Thoracic aorta (tissue), 2 donors: ENCODE measurements at places on chromosomes 7 and 10.

GRCh38 chr10:23362879-23363792 lies 18.5 kb upstream of the C10orf67 start:
- H3K4me1 ChIP-seq: no peaks in the 10 kb centered on the region
- no peaks in the 10 kb centered on the region for H3K27me3 ChIP-seq
- no peak for DNase-seq

GRCh38 chr7:148711191-148712102 lies 12.7 kb downstream of the CUL1 start:
- no peaks in the 10 kb centered on the region for H3K27me3 ChIP-seq
- H3K4me1 ChIP-seq: peaks cover 24% of the 10 kb centered on the region
- H3K27ac ChIP-seq: no peak overlapping the region
- H3K4me3 ChIP-seq: no peak overlapping the region
- no peaks in the 10 kb centered on the region for H3K36me3 ChIP-seq

DNA sequence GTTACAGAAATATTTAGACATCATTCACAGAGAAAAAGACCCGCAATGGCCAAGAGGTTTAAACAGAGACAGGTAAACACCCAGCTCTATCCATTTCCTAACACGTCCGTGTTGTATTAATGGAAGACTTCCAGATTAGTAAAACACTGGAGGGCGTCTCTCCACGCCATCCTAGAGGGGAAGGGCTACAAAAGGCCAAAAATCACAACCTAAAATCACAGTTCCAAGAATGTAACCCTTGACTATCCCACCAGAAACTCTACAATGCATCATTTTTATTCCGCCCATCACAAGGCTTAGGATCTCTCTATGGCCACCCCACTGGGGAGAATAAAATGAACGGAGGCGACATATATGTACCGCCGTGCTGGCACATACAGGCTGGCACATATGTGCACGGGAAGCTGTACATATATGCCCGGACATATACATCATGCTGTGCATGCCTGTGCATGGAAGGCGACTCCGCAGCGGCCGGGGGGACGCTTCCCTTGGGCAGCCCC lies 734 bp downstream of the PCLO start:
- DNase-seq: no peak
- H3K4me1 ChIP-seq: peaks cover 3% of the 10 kb centered on the region
- no peak overlapping the region for H3K27ac ChIP-seq
- H3K36me3 ChIP-seq: no peaks in the 10 kb centered on the region

- no peak overlapping the region for H3K4me3 ChIP-seq
- no peaks in the 10 kb centered on the region for H3K4me1 ChIP-seq
- no peak overlapping the region for H3K27ac ChIP-seq
These were observed 320.8 kb upstream of the NRP1 start for GRCh38 chr10:33655165-33655815.

- H3K4me3 ChIP-seq: no peak overlapping the region
- peaks cover 91% of the 10 kb centered on the region for H3K4me1 ChIP-seq
- no peak for DNase-seq
- H3K27ac ChIP-seq: no peak overlapping the region
- no peaks in the 10 kb centered on the region for H3K27me3 ChIP-seq
These were observed 66.4 kb downstream of the HK1 start for GRCh38 chr10:69344591-69345252.

DNA sequence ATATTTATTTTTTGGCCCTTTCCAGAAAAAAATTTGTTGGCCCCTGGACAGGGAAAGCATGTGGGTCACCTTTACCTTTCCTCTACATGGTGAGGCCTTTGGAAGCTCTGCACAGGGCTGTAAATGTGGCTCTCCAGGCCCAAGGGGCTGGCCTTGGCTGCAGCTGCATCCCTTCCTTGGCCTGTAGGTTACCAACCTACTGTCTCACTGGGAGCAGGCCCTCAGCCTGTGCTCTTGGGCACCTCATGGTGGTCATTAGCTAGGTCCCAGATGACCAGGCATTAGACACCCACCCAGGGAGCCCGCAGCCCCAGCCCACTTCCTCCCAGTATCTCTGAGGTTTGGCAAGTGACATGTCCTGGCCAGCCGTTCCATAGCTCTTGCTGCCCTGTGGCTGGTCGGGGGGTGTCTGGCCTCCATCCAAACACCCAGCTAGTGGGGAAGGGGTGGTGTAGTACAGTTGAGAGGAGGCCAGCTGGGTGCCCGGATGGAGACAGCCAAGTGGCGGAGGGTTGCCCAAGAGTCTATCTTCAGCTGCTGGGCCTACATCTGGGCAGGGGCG lies 7.1 kb upstream of the CPA5 start:
- H3K27ac ChIP-seq: no peak overlapping the region
- H3K4me3 ChIP-seq: no peak overlapping the region
- H3K27me3 ChIP-seq: no peaks in the 10 kb centered on the region
- DNase-seq: no peak

DNA sequence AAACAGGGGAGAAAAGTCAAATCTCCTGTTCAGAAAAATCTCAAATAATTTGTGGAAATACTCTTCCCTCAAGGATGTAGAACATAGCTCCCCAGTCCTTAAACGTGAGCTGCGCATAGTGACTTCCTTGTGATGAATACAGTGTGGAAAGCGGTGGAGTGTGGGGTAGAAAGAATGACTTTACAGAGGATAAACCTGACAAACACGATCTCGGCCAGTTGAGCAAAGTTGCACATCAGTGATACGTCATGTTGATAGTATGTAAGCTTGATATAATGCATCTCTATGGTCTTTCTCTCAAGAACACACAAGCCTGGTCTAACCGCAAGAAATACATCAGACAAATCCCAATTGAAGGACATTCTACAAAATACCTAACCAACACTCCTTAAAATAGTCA lies 32.0 kb upstream of the ZCCHC24 start:
- H3K36me3 ChIP-seq: no peaks in the 10 kb centered on the region
- no peaks in the 10 kb centered on the region for H3K4me1 ChIP-seq
- H3K27me3 ChIP-seq: no peaks in the 10 kb centered on the region
- DNase-seq: no peak

DNA sequence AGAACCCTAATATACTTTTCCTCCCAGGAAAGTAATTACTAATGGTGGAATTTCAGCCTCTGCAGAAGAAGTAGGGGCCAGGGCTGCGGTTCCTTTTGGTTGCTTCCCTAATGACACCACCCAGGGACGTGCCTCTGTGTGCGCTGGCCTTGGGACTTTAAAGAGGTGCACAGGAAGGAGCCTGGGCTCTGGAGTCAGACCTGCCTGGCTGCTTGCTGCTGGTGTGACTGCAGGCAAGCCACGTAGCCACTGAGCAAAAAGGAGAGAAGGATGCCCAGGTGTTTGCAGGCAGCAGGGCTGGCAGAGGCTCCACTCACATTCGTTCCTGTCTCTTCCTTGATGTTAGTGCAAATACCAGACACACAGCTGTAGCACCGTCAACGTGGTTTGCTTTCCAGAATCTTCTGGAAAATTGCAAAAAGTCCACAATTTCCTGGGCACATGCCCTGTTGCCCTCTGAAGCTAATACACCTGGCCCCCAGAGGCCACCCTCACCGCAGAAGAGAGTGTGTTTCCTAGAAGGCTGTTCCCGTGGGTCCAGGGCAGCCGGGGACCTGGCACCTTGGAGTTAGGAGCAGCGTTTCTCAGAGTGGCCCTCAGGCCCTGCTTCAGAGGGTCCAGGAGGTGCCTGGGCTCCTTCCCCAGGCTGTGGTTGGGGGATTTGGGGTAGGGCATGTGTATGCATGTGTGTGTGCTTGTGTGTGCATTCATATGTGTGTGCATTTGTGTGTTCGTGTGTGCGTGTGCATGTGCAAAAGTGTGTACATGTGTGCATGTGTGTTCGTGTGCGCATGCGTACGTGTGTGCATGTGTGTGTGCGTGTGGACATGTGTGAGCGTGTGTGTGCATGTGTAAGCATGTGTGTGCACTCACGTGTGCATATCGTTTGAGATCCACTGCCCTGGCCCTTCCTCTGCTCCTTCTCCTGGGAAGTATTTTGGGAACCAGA lies 12.8 kb upstream of the PRKAG2 start:
- H3K36me3 ChIP-seq: no peaks in the 10 kb centered on the region
- H3K4me3 ChIP-seq: no peak overlapping the region
- no peaks in the 10 kb centered on the region for H3K27me3 ChIP-seq

- no peaks in the 10 kb centered on the region for H3K36me3 ChIP-seq
- no peak overlapping the region for H3K4me3 ChIP-seq
- no peaks in the 10 kb centered on the region for H3K4me1 ChIP-seq
- no peaks in the 10 kb centered on the region for H3K27me3 ChIP-seq
- DNase-seq: no peak
These were observed 37.2 kb downstream of the CYCS start for GRCh38 chr7:25087855-25088254.

DNA sequence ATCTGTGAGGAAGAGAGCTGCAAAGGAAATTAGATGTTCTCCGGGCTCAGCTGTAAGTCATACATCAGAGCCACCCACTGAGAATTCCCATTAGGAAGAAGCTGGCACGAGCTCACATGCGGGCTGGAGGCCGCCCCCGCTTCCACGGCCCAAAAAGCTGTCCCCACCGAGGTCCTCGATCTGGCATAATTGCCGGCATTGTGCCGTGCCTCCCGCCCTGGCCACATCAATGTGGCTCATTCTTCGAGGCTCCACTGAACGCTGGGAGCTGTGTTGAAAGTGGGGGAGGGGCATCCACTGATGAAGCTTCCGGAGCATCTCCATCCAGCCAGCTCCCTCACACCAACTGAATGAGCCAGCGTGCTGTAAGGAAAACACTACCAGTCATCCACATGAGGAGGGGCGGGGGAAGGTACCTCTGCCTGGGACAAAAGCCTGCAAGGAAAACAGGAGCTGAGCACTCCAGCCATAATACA lies 173.1 kb downstream of the PTPRN2 start:
- H3K27ac ChIP-seq: no peak overlapping the region
- no peaks in the 10 kb centered on the region for H3K27me3 ChIP-seq
- no peak overlapping the region for H3K4me3 ChIP-seq
- H3K4me1 ChIP-seq: no peaks in the 10 kb centered on the region

- H3K36me3 ChIP-seq: no peaks in the 10 kb centered on the region
- H3K27me3 ChIP-seq: no peaks in the 10 kb centered on the region
These were observed 30.3 kb upstream of the CREB3L2 start for GRCh38 chr7:138032186-138032585.

- no peak for DNase-seq
- H3K36me3 ChIP-seq: no peaks in the 10 kb centered on the region
- H3K27me3 ChIP-seq: no peaks in the 10 kb centered on the region
- H3K4me1 ChIP-seq: no peaks in the 10 kb centered on the region
- no peak overlapping the region for H3K4me3 ChIP-seq
These were observed 139.5 kb upstream of the STK17A start for GRCh38 chr7:43443381-43443780.

GRCh38 chr7:128041203-128041602 lies 10.0 kb upstream of the LRRC4 start:
- DNase-seq: no peak
- H3K27ac ChIP-seq: no peak overlapping the region
- no peaks in the 10 kb centered on the region for H3K27me3 ChIP-seq
- H3K4me3 ChIP-seq: no peak overlapping the region
- no peaks in the 10 kb centered on the region for H3K4me1 ChIP-seq

DNA sequence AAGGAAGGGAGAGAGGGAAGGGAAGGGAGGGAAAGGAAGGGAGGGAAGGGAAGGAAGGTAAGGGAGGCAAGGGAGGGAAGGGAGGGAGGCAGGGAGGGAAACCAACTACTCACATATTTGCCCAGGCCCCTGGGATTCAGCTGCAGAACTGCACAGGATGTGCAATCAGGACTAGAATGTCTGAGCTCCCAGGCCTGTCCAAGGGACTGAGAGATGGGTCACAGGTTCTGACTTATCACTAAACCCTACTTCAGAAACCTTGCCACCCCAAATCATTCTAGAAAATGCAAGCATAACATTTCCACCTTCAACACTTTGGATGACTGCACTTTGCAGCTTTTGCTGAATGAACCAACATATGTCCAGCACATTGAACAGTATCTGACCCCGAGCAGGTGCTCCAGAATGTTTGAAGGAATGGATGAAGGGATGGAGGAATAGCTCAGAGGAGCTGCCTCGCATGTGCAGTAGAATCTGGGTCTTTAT lies 245.3 kb downstream of the KCNMA1 start:
- H3K36me3 ChIP-seq: no peaks in the 10 kb centered on the region
- H3K27ac ChIP-seq: peak overlapping the region; percentile 78
- H3K4me1 ChIP-seq: peaks cover 77% of the 10 kb centered on the region

DNA sequence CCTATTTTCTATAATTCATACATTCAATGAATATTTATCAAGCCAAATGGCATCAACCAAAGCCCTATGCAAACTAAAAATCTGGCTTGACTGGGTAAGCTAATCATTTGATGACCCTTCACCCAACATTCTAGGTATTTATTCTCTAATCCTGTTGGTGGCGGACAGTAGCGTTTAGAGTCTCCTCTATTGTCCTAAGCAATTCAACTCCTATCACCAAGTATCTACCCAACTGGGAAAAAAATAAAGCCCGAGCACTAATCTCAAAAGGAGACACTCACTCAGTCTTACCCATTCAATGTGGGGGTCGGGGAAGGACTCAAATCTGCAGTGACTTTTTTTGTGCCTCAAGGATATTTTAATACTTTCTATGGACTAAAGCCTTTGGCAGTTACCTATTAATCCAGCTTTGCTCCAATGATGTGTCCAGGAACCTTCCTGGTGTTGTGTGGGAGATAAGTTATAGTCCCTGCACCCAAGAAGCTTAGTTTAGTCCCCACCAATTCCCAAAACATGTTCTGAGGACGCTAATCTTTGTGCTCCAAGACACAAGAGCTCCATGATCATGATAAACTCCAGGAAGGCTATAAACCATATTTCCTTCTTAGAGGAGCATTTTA lies 30.6 kb downstream of the DNMBP start:
- no peaks in the 10 kb centered on the region for H3K27me3 ChIP-seq
- peaks cover 24% of the 10 kb centered on the region for H3K4me1 ChIP-seq
- no peaks in the 10 kb centered on the region for H3K36me3 ChIP-seq
- H3K4me3 ChIP-seq: no peak overlapping the region

DNA sequence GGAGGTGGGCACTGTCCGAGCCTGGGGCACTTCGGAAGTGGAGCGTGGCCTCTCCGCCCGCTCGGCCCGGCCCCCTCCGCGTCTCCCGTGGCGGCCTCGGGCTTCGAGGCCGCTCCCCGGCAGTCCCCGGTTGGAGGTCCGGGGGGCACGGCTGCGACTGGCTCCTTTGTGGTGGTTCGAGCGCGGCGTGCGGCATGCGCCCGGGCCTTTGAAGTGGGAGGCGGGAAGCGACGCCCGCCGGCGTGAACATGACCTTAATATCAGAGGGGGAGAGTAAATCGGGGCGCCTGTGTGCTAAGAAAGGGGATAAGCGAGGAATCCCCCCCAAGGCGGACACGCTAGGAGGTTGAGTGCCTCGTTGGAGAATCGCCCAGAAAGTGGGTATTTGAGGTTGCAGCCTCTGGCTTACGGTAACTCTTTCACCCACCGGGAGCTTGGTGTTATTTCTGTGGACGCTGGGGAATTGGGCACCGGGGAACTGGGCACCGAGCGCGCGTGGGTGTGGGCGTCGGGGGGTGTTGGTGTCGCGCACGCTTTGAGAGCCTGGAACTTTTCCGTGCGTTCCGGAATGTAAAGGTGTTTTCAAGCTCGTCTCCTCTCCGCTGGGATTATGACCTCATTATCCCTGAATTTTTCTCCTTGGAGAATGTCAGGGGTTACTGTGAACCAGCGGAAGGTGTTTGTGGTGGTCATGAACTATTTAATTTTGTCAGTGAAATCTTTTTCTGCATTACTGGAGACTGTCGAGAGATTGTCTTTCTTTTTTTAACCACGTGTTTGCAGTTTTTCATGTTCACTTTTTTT lies 660 bp downstream of the SUV39H2 start:
- H3K27ac ChIP-seq: peak overlapping the region; percentile 91
- H3K36me3 ChIP-seq: no peaks in the 10 kb centered on the region
- H3K4me1 ChIP-seq: peaks cover 26% of the 10 kb centered on the region
- H3K27me3 ChIP-seq: no peaks in the 10 kb centered on the region

GRCh38 chr7:94031865-94032264 lies 27.7 kb upstream of the BET1 start:
- no peaks in the 10 kb centered on the region for H3K4me1 ChIP-seq
- no peak for DNase-seq
- H3K27ac ChIP-seq: no peak overlapping the region
- H3K4me3 ChIP-seq: no peak overlapping the region
- H3K36me3 ChIP-seq: no peaks in the 10 kb centered on the region
- H3K27me3 ChIP-seq: no peaks in the 10 kb centered on the region
